ENCODE measurements at places on chromosomes 12 and 14.

DNA sequence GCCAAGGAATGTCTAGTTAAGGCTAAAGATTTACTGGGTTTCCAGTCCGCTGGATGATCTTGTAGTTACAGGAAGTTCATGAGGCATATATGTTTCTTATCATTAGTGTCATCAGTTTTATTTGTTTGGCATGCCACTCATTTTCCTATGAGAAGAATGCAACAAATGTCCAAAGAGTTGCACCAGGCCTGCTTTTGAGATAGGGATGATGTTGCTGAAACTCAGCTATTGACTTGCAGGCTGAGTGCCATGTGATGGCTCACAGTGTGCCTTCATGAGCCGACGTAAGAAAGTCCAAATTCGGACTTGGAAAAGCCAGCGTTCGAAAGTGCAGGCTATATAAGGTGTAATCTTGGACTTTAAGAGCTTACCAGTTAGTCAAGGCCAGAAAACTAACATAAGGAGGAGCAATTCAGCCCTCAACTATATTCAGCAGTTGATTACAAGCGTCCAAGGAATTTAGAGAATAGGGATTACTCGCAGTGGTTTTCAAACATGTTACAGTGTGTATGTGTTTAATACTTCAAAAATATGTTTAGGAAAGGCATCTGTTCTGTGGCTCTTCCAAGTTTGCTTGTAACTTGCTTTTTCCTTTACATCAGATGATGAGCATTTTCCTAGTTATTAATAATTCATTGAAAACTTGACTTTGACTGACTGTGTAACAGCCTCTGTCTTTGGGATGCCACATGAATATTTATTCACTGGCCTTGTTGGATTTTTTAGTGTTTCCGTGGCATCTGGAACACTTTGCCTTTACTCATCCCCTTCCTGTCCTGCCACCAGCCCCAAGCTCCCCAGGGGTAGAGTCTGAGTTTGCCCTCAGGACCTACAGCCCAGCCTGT lies 101.3 kb downstream of the LGMN start:
- DNase-seq: peak; percentile 83

DNA sequence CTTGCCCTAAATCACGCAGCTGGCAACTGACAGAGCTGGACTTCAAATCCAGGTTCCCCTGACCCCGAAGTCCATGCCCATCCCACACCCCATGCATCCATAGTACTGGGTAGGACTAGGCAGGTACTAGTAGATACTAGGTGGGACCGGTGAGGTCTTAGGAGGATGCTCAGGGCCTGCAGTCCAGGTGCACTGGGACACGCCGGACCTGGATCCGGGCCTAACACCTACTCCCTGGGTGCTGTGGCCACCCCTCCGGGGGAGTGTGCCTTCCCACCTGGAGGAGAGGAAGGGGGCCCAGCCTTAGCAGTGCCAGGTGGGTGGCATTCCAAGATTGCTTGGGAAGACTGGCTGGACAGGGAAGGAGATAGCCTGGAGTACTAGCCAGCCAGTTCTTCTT lies 64.8 kb downstream of the CACNA1C start:
- DNase-seq: no peak

- no peak for DNase-seq
Measured at GRCh38 chr12:92218394-92219077, 72.9 kb upstream of the BTG1 start.

GRCh38 chr14:86088156-86088555 lies 558.2 kb downstream of the FLRT2 start:
- no peak for DNase-seq

DNA sequence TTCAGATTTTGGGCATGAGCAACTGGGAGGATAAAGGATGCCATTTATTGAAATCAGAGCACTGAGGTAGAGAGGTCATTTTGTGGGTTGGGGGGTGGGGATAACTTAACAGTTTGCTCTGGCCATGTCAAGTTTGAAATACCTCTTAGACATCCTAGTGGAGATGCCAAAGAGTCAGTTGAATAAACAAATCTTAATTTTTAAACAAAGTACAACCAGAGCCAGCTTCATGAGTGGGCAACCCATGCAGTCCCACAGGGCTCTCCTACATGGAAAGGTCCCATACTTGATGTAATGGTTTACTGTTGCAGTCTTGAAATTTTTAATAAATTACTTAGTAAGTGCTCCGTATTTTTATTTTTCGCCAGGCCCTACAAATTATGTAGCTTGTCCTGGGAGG lies 81.2 kb downstream of the ANO4 start:
- no peak for DNase-seq

DNA sequence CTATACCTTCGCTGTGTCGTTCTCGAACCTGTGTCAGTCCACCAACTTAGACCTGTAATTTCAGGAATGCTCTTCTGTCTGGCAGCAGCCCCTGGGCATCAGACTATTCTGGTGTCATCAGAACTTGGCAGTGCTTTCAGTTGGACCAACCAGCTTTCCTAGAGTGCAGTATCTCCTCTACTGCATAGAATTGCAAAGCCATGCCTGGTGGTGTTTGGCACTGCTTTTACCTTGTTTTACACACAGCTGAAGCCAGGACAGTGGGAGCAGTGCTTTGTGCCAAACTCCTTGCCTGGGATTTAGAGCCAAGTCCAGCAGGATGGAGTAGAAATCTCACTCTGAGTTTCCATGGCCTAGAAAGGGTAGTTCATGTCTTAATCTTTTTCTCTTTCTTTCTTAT lies 1.5 kb downstream of the FLVCR2 start:
- DNase-seq: no peak

- DNase-seq: no peak
Measured at GRCh38 chr12:111732786-111733185, 33.9 kb upstream of the ALDH2 start.

DNA sequence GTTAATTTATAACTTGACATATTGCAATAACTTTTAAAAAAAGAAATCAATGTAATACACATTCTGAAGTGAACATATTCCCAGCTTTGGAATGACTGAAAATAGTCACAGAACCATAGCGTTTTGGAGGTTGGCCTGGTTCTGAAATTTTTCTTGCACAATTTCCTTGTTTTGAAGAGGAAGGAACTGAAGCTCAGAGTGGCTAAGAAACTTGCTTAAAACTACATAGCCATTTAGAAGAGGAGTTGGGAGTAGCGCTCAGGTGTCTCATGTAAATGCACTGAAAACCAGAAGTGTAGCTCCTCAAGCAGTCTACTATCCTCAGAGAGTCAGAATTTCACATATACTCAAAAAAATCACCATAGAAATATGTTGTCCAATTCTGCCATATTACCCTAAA lies 41.2 kb downstream of the SLC38A1 start:
- DNase-seq: no peak

GRCh38 chr14:100340423-100340813 lies 17.3 kb downstream of the SLC25A47 start:
- no peak for DNase-seq

DNA sequence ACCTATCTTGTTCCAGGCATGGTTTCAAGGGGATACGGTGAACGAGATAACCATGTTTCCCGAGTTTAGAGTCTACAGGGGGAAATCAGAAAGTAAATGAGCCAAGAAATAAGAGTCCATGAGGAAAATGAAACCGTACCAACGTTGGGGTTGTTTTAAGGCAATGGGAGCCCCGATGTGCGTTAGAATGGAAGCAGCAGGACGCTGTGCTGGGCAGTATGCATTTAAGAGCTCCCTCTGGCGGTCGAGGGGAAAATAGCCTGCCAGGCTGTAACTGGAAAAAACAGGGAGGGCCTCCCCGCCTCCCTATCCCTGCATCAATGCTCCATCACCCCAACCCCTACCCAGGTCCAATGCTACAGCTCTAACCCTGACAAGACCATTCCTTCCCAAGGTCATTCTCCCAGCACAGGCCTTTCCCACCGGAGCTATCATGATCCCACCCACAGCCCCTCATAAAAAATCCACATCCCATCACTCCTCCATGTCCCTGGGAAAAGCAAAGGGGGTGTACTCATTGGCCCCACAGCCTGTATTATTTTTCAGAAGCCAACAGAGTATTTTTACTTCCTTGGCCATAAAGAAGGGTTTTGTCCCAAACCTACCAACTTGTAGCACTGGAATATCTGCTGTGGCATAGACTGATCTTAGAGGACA lies 226.3 kb upstream of the NOS1 start:
- DNase-seq: peak; percentile 41

Measured in ELR (cell line).